ENCODE measurements at places on chromosomes 6 and 20.

DNA sequence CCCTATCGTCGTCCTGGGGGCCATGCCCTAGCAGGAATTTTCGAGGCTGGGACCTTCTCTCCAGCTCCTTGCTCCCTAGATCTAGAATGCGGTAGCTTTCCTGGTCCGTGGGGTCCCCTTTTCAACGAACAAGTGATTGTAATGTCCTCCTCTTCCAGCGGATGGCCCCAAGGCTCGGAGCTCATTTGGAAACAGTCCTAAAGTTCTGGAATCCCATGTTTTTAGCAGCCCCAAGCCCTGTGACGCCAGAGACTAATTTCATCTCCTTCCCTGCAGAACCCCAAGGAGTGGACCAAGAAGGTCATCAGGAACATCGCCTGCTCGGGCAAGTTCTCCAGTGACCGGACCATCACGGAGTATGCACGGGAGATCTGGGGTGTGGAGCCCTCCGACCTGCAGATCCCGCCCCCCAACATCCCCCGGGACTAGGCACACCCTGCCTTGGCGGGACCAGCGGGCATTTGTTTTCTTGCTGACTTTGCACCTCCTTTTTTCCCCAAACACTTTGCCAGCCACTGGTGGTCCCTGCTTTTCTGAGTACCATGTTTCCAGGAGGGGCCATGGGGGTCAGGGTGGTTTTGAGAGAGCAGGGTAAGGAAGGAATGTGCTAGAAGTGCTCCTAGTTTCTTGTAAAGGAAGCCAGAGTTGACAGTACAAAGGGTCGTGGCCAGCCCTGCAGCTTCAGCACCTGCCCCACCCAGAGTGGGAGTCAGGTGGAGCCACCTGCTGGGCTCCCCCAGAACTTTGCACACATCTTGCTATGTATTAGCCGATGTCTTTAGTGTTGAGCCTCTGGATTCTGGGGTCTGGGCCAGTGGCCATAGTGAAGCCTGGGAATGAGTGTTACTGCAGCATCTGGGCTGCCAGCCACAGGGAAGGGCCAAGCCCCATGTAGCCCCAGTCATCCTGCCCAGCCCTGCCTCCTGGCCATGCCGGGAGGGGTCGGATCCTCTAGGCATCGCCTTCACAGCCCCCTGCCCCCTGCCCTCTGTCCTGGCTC lies 48.5 kb downstream of the PYGB start:
- DNase-seq: no peak

DNA sequence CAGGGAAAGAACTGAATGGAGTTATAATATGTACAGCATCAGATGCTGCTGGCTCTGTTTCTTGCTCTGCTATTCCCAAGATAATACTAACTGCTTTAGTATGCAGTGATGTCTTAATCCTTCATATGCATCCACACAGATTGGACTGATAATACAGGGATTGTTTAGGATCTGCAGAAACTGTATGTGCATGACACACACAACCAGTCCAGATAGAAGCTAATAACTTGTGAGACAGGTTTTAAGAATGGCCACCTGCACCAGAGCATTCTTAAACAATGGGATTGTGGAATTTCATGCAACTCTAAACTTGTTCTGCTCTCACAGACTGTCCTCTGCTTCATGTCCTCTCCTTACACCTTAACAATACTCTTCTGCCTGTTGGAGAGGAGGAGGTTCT lies 90.9 kb downstream of the SPTLC3 start:
- no peak for DNase-seq

DNA sequence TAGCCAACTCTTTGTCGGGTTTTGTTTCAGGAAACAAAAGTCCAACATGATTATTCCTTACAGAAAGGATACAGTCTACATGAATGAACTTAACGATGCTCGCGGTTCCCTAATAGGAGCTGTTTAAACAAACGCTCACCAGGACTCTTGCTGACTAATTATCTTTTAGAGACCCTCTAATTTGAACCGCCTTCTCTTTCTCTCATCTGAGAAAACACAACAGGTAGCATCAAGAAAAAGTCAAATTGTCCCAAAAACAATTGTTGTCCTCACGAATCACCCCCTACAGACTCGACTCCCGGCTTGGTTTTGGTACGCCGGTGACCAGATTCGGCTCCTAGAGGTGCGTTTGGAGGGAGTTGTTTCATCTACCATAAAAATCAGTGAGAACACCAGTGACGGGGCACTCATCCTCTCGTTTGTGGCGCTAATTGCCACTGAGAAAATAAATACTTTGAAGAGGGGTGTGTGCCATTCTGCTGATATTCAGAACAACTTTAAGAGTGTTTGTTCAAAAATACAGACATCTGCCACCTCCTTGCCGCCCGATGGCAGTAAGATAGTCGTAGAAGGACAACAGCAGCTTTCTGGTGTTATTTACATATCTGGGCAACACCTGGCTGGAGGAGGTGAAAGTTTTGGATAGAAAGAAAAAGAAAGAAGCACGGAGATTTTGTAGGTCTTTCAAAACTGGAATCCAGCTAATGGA lies 1.1 kb upstream of the SIM1 start:
- no peak for DNase-seq

GRCh38 chr6:100266494-100267401 lies 198.0 kb downstream of the SIM1 start:
- no peak for DNase-seq

DNA sequence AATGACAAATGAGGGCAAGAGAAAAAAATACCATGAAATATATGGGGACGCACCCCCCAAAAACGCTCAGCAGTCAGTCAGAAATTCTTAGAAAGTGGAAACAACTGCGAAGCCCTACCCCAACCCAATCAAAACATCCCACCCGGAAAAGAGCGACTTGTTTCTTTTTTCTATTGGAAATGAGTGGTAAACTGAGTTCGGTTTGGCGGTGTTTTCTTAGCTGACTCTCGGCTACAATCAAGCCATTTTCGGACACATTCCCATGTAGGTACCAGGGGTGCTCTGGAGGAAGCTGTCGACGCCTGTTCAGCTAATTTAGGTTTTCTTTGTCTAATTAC lies 1.9 kb upstream of the FOXF2 start:
- no peak for DNase-seq

- DNase-seq: peak; percentile 43
Measured at GRCh38 chr6:73704260-73704659, 8.3 kb downstream of the CD109 start.

- no peak for DNase-seq
Measured at GRCh38 chr6:35085359-35086281, 55.5 kb downstream of the TCP11 start.
